HCEC 1CT (cell line): ENCODE measurements at places on chromosomes 2 and 18.

GRCh38 chr2:190670182-190670946 is 21.5 kb downstream of the NAB1 start:
- no peak for DNase-seq

- DNase-seq, result no peak
Observed at GRCh38 chr2:51511002-51511401, 479.1 kb upstream of the NRXN1 start.

DNA sequence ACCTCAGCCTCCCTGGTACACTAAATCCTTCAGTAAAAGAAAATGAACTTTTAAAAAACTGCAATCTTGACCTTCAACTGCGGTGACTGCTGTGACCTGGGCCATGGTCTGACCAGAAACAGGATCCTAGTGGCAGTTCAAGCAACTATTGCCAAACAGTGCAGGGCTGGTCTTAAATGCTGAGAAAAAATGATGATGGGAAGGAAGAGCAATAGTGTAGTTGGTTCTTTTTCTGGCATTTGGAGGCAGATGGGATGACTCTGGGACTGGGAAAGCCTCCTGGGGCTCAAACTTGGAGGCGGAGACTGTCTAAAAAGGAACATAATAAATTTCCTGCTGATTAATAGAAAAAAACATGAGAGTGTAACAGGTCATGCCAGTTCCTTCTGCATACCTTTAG is 45.4 kb downstream of the CHN1 start:
- DNase-seq, result no peak

DNA sequence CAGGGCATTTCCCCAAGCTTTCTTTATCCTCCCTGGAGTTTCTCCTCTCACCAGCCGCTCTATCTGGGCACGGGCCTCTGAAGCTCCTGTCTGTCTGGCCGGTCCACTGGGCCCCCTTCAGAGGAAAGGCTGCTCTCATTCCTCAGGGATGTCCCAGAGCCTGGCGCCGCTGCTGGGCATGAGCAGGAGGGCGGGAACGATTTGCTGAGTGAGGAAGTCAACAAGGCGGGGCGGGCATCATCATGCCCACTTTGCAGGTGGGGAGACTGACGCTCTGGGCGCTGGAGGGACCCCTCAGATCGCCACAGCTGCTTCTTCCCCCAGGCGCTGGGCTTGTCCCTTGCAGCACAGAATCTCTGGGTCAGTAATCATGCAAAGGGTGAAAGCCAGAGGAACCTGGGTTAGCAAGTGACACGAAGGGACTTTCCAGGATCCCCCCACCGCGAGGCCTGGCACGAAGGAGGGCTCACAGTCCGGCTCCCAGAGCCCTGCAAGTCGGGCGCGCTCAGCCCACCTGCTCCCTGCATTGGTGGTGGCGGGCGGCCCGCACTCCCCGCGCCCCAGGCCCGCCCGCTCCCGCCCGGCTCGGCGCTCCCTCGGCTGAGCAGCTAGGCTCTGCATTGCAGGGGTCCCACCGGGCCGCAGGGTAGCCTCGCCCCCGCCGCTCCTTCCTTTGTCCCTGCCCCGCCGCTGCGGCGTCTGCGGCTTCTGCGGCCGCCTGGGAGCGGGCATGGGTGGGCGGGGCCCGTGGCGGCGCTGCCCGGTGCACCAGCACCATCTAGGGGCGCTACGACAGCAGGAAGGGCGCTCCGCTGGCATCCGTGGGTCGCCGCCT is 157.8 kb downstream of the CYRIA start:
- no peak for DNase-seq

DNA sequence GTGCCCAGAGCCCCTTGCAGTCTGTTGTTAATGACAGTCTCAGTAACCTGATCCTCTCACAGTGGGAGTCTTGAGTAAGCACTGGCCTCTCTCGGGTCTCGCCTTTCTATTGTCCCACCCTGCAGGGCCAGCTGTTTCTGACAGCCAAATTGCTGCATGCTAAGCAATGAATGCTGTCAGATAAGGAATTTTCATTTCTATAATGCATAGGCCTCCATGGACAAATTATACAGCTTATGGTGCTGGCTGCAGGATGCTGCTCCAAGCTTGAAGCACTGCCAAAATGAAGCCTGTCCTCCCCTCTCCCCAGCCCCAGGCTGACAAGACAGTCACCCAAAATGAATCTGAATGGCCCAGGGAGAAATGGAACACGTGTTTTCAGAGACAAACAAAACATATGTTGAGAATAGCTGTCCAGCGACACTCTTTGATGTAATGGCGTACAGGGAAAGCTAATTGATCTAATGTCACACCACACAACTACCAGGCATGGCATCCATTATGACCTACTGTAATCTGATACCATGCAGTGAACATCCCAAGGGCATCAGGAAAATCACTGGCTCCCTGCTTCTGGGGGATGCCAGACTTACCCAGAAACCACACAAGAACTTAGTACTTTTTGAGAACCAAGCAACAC is 36.8 kb downstream of the ACVR1 start:
- DNase-seq, result peak; percentile 50

GRCh38 chr18:57715073-57715472 is 88.0 kb downstream of the ATP8B1 start:
- no peak for DNase-seq

DNA sequence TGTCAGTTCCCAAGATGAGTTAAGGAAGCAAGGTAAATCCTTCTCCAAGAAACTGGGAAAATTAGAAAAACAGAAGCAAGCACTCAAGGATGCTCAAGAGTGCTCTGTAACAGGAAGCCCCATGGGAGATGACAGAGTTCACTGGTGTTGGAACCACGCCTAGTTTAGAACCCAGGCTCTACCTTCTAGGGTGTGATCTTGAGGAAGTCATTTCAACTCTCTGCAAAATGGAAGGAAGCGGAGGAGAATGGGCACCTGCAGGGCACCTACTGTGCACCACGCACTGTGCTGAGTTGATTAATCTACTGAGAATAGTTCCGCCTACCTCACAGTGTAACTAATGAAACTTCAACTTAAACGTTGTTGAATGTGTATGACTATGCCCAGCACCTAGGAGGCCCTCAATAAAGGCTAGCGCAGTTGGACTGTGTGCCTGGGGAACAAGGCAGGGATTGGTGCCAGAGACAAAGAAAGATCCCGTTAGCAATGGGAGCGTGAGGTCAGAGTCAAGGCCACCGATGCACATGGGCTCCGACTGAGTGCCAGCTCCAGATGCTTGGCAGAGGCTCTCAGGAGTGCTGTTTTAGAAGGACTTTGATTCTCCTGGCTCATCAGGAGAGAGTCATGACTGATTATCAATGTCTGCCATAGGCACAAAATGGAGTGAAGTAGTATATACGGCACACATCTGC is 93.7 kb downstream of the MAPK4 start:
- DNase-seq, result no peak

- DNase-seq, result no peak
Observed at GRCh38 chr18:77092104-77093066, 40.2 kb downstream of the MBP start.

DNA sequence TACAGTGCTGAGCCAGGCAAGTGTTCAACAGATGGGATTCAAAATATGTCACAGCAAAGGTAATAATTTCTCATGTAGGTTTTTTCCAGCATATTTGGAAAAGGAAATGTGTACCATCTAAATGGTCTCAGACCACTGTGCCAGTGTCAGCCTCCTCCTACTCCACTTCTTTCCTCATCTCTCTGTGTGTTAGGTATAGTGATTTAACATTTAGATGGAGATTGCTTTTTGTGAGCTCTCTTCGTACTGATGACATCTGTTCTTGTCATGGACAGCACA is 80.9 kb upstream of the TSPYL6 start:
- no peak for DNase-seq

DNA sequence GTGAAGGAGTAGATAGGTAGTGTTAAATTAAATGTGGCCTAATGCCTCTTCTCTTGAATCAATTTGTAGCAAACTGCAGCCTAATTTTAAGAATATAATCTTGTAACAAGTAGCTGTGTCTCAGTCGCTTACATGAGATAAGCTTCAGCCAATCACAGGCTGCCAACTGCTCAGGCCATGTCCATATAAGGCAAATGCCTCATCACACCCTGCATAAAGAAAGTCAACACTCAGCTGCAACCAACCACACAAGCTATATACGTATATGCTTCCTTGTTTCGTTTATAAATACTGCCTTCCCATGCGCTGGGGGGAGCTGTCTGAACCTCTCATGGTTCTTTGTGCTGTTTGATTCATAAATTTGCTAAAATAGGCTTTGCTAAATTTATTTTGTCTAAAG is 476.3 kb downstream of the TRIB2 start:
- DNase-seq, result peak; percentile 47
